ENCODE measurements at places on chromosomes 1 and 21.

DNA sequence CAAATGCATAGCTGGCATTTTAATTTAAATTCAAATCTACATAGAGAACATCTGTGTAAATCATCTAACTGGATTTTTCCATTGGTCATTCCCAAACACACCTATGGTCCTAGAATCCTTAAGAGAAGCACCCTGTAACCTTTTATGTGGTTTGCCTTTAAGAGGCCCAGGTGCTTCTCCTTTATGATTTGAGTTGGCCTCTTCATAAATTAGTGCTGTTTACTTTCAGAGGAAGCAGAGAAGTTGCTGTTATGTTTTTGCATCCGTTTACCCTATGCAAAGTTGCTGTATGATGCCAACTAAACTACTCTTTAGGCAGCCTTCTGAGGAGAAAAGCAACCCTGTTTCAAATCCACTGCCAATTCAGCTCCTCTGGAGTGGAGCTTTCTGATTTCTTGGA is 193.8 kb downstream of the HS2ST1 start:
- DNase-seq: no peak

GRCh38 chr21:17786851-17787181 is 32.3 kb downstream of the C21orf91 start:
- DNase-seq: no peak

DNA sequence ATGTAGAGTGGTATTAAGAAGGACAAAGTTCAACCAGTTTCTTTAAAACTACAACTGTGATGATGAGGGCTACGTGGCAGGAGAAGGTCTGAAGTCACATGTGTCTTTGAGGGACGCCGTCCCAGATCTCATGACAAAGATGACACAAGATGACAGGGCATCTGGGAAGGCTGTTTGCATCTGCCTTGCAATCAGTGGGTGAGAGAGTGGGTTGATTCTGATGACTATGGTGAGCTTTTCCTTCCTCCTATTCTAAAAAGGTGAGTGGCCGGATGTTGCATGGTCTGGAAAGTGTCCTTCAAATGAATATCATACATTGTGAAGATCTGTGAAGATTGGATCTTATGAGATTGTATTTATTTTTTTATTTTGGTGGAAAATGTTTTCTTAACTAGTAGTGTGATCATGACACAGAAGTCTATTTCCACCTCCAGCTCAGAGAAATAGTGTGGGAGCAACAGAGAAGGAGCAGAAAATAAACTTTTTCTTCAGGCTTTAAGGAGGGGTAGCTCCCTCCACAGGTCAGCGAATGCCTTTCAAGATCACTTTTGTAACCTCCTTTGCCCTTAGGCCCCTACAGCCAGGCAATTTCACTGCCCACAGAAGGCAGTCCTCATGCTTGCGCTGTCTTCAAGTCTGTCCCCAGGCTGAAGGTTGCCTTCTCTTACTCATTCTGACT is 76.0 kb upstream of the ATF3 start:
- DNase-seq: no peak

- no peak for DNase-seq
Measured at GRCh38 chr1:20740781-20741180, 8.3 kb upstream of the SH2D5 start.

- no peak for DNase-seq
Measured at GRCh38 chr1:45221716-45222115, 15.3 kb upstream of the ZSWIM5 start.

GRCh38 chr1:61993331-61993961 is 201.2 kb upstream of the L1TD1 start:
- DNase-seq: no peak

DNA sequence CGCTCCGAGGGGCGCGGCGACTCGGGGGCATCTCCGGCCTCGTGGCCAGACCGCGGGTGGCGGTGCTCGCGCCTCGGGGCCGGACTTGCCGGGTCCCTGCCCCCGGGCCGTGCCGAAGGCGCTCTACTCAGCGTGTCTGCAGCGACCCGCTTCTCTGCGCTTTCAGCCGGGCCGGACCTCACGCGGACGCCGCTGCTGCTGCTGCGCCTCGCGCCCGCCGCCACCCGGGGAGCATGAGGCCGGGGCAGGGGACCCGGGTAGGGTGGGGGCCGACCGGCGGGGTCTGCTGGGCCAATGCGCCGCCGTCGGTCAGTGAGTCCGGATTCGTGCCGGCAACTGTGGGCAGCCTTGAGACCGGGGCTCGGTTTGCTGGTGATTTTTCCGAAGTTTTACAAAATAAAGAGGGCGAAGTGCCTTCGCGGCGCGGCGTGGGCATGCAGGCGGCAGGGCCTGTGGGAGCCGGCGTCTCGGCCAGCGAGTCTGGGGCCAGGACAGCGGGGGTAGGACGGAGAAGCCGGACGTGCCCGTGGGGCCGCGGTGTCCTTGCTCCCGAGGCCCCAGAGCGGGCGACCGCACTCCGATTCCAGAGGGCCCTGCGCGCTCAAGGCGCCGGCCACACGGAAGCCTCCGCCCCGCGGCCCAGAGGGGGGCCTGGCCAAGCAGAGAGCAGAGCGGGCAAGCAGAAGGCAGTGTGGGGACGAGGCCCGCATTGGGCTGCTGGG is 749 bp downstream of the FAM163A start:
- no peak for DNase-seq

GRCh38 chr1:70459496-70460225 is 48.6 kb downstream of the CTH start:
- DNase-seq: no peak

- DNase-seq: no peak
Measured at GRCh38 chr1:238153253-238153652, 262.5 kb upstream of the ZP4 start.

GRCh38 chr1:238061967-238062613 is 171.4 kb upstream of the ZP4 start:
- no peak for DNase-seq

DNA sequence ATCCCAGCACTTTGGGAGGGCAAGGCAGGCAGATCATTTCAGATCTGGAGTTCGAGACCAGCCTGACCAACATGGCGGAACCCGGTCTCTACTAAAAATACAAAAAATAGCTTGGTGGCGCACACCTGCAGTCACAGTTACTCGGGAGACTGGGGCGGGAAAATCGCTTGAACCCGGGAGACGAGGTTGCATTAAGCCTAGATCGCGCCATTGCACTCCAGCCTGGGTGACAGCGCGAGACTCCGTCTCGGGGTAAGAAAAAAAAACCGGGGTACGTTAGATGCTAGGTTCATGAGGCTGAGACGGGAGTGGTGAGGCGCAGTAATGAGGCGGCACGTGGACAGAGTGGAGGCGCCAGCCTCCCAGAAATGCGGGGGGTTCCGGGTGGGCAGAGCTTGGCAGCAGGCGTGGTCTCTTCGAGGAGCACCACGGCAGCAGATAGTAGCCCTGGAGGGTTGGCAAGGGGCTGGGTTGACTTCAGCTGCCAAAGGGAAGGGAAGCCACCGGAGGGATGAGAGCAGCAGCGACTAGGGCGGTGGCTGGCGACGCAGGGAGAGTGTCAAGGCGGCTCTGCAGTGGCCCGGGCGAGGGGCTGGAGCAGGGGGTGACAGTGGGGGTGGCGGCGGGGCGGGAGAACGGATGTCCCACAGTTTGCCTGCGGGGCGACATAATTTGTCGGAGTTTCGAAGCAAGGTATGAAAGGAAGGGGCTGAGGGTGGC is 832 bp downstream of the MRPL20 start:
- DNase-seq: no peak

- DNase-seq: no peak
Measured at GRCh38 chr1:184510110-184510509, 123.3 kb downstream of the C1orf21 start.

- DNase-seq: no peak
Measured at GRCh38 chr21:17930093-17930492, 110.9 kb upstream of the C21orf91 start.

DNA sequence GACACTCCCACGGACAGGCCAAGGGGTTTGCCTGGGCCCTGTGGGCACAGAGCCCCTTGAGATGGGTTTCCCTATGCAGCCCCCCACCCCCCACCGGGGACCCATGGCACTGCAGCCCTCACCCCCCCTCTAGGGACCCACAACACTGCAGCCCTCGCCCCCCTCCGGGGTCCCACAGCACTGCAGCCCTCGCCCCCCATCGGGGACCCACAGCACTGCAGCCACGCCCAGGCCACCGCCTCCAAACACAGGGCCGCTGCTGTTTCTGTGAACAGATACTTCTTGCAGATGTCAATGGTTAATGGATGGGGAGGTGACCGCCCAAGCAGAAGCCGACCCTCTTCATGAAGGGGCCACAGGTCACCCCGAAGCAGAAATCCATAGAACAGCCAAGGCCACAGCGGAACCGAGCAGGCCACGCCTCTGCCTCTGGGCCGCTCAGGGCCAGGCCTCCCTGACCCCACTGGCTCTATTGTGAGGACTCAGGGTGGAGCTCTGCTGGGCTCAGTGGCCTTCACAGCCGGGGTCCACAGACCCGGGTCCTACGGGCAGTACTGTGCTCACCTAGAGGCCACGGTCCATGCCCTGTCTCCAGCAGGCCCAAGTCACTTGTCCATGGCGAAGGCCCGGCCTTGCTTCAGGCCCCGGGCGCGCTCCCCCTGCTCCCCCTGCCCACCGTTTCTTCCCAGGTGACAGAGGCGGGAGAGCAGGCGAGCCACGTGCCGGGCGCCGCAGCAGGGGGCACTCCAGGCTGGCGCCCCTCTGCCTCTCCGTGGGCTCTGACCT is 4.1 kb upstream of the POFUT2 start:
- DNase-seq: no peak

GRCh38 chr1:117628343-117628742 is 22.5 kb downstream of the TENT5C start:
- no peak for DNase-seq

DNA sequence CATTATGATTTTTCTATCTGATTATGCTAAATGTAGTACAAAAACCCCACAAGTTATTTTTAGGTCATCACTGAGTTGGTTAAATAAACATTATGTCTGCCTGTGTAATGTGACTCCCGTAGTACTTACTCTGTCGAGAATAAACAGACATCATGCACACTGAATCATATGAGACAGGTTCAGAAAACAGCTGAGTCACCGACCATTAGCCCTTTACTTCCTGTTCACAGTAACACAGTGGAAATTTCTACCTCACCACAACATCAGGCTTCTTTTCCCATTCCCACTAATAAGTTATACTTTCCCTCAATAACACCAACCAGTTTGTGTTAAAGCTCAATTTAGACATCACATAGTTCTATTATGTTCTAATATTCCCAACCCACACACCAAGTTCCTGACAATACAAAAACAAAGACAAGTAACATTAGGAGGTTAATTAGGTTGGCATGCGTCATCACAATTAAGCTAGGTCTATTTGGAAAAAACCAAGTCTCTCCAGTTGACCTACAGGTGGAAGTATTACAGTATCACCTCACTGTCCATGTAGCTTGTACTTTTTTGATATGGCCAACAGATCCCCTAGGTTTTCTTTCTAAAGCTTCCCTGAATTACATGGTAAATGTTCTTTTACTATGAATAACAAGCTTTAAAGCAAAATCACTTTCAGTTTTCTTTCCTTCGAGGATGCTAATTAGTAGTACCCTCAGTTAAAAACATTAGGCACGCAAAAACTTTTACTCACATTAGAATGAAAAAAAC is 154.2 kb downstream of the EIF4G3 start:
- DNase-seq: no peak

DNA sequence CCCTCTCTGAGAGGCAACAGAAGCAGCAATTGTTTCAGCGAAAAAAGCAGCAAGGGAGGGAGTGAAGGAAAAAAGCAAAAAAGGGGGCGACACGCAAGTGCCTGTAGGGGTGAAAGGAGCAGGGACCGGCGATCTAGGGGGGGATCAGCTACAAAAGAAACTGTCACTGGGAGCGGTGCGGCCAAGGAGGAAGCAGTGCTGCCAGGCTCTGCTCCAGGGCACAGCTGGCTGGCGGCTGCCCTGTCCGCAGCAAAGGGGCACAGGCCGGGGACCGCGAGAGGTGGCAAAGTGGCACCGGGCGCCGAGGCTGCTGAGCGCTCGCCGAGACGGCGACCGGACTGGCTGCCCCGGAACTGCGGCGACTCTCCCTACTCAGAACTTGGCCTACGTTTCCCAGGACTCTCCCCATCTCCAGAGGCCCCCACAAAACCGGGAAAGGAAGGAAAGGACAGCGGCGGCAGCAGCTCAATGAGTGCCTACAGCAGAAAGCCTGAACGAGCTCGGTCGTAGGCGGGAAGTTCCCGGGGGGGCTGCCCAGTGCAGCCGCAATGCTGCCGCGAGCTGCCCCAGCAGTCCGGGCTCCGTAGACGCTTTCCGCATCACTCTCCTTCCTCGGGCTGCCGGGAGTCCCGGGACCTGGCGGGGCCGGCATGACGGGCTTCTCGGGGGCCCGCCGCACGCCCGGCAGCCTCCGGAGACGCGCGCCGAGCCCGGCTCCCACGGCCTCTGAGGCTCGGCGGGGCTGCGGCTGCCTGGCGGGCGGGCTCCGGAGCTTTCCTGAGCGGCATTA is 1.0 kb upstream of the CDKN2C start:
- no peak for DNase-seq

- DNase-seq: no peak
Measured at GRCh38 chr1:101338714-101339430, 102.1 kb downstream of the S1PR1 start.
